Fibroblast of the aortic adventitia (primary cell): ENCODE measurements at places on chromosomes 2 and 18. TPM values are rescaled to one million over a fixed set of nuclear protein-coding genes. Genes with fewer than 3 reads are reported as not detected.

Gene SCG2
- 0.63 and 3.4 TPM in 2 replicates for total RNA-seq

Gene CNDP1
- not detected in 2 replicates for total RNA-seq

Gene RNU2-63P
- total RNA-seq = not detected in 2 replicates

Gene IL1RL2
- total RNA-seq = 1.7 and 9.8 TPM in 2 replicates

Gene SCN2A
- 16.7 and 18.5 TPM in 2 replicates for total RNA-seq

Gene AQP4
- total RNA-seq = not detected in 2 replicates

Gene ALLC
- not detected in 2 replicates for total RNA-seq

Gene RGPD4
- total RNA-seq = 0.16 TPM in 1 of 2 replicates, not detected in the other

Gene ESPNL
- total RNA-seq = 1.4 and 2.4 TPM in 2 replicates

Gene ZNF892
- 4.9 and 7.3 TPM in 2 replicates for total RNA-seq

Gene BMP10
- not detected in 2 replicates for total RNA-seq

Gene CHRND
- total RNA-seq = not detected in 2 replicates

Gene CIB4
- not detected in 2 replicates for total RNA-seq

Gene MYCN
- total RNA-seq = not detected in 2 replicates

Gene CNTNAP5
- total RNA-seq = under 0.01 TPM in 1 of 2 replicates, not detected in the other

Gene PPP1R1C
- 1.4 TPM in 1 of 2 replicates, not detected in the other for total RNA-seq

Gene TXNDC2
- 0.16 and 0.27 TPM in 2 replicates for total RNA-seq

DNA sequence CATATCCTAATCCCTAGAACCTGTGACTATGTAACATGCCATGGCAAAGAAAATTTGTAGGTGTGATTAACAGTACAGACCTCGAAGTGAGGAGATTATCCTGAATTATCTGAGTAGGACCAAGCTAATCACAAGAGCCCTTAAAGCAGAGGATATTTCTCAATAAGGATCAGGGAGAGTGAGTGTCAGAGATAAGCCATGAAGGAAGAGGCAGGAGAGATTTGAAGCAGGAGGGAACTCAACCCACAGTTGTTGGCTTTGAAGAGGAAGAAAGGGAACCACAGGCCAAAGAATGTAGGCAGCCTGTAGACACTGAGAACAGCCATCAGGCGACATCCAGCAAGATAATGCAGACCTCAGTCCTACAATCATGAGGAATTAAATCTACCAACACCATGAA is 229.3 kb downstream of the NBAS start:
- no peak for DNase-seq

DNA sequence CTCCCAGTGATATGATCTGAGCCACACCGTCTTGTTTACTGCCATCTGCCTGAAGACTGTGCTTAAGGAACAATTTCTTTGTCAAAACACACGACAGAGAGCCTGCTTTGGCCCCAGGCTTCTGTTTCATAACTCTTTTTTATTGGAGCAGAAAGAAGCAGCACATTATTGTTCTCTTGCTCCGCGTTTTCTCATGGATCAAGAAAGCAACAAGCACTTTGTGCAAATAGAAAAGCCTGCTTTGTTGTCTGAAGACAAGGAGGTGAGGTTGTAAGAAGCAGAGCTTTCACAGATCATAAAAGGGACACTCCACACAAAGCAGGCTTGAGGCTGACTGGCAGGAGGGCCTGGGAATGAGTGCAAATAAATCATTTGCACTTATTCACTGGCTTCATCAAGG is 118.3 kb upstream of the FAM136A start:
- DNase-seq = no peak

GRCh38 chr2:85175369-85176299 is 42.4 kb downstream of the TCF7L1 start:
- DNase-seq = peak; percentile 53

DNA sequence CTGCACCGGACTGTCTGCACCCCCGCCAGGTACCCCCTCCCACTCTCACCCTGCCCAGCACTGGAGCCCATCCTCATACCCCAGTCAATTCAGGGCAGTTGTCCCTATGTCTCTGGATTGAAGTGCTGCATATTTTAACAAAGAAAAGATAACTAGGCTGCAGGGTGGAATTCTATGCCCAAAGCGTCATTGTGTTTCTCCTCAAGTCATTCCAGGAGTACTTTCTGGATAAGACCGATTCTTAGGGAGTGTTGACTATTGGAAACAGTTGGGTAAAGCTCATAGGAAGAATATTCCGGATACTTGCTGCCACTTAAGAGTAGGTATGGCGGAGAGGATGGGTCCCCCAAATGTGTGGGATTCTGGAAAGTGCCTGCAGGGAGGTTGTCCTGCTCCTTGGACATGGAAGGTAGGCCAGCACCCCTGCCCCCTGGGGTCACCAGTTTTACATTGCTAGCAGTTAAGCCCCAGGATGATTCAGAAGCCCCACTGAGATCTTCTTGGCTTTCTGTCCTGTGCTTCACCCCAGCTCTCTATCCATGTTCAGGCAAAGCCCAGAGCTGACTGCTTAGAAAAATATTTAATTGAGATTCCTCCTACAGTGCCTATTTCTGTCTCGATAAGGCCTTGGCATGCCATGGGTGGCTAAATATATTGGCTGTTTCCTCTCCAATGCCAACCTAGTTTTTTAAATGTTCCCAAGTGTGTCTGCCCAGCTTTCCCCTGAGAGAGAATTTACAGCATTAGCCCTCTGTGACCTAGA is 48.2 kb downstream of the RPL37A start:
- peak; percentile 44 for DNase-seq

DNA sequence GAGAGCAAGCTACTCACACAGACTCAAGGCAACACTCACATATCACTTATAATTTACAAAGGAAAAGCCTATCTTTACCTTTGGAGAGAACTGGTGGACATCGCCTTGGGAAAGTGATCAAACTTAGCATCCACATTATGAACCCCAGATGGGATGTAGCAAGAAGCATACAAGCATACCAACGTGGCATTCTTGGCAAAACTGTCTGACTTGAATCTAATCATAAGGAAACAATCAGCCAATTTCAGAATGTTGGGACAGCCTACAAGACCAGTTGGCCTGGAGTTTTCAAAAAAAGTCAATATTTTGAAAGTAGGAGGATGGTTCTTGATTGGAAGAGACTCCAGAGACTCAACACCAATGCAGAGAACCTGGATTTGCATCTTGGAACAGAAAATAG is 79.1 kb upstream of the PMAIP1 start:
- DNase-seq = peak; percentile 89

DNA sequence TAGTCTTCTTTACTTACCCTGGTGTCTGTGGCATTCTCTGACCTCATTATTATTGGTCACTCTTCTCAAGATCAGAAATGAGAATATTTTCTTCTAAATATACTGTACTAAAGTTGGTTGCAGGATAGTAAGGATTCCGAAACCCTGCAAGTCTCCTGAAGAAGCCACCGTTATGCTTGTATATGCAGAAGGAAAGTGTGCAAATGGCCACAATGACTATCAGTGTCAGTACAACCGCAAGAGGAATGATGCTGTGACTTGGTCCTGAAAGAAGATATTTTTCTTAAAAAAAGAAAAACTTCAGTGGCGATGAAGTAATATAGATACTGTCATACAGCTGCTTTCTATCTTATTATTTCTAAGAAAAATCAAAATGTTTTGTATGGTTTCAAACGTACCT is 120.7 kb downstream of the PLA2R1 start:
- DNase-seq = no peak

- DNase-seq = peak; percentile 66
These were observed 49.4 kb downstream of the CCDC102B start for GRCh38 chr18:68847219-68847837.

- DNase-seq = peak; percentile 16
These were observed 17.3 kb upstream of the IMPA2 start for GRCh38 chr18:11963991-11964484.

DNA sequence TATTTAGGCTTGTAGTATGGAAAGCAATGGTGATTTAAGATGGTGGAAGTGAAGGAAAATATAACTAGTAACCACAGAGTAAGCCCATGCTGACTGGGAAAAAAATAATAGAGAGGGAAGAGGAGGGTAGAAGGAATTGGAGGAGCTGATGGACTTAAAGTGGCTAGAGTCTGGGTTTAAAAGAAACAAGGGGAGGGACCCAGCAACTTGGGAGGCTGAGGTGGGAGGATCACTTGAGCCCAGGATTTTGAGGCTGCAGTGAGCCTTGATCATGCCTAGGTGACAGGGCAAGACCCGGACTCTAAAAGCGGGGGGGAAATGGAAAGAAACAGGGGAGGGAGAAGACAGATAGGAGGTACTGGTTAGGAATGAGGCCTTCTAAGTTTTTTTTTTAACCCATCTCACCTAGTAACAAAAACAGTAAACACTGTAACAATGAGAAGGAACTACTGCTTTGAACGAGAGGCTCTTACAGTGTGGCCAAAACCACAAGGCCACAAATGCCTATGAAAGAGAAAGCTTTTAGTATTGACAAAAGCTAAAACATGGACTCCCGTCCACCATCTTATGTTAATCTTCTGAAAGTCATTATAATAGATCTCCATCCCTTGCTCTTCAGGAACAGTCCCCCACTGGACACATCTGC is 26.6 kb downstream of the METTL8 start:
- DNase-seq = no peak

- no peak for DNase-seq
These were observed 114.6 kb downstream of the PHLPP1 start for GRCh38 chr18:62829936-62830335.

DNA sequence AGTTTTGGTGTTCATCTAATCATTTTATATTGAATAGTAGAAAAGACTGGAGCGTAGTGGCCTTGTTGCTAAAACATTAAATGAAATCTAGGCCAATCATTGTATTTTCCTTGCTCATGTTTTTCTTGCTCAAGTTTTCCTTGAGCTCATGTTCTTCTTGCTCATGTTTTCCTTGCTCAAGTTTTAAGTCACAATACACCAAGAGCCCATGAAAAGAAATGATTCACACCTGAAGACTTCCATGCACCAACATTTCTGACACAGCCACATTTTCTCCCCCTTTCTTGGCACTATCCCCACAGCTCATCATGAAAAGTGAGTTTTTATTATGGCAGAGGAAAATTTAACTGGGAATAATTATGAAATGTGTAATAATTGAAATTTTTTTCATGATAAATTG is 92.0 kb downstream of the LRP1B start:
- no peak for DNase-seq

DNA sequence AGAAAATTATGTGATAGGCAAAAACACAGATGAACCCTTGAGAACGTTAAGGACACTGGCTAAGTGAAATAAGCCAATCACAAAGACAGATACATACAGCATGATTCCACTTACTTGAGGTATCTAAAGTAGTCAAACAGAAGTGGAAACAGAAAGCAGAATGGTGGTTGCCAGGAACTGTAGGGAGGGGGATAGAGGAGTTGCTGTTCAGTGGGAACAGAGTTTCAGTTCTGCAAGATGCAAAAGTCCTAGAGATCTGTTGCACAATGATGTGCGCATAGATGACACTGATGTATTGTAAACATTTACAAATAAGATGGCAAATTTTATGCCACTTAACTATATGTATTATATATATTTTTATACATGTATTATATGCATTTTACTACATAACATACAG is 59.7 kb downstream of the POLE4 start:
- no peak for DNase-seq

GRCh38 chr2:134231301-134231964 is 22.4 kb upstream of the MGAT5 start:
- DNase-seq = no peak

DNA sequence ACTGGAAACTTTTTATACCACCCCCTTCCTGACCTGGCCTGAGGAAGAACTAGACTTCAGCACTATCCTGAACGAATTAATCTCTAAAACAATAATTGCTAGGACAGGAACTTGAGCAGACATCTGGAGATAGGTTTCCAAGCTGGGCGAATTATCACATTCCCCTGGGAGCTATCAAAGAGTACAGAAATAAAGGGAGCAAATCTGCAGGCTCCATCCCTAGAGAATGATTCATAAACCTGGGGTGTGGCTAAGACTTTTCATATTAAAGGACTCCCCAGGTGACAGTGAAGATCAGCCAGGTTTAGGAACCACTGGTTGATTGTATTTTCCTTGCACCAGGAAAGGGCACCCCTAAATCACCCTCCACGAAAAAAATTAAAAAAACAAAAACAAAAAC is 105.6 kb upstream of the NOL4 start:
- DNase-seq = no peak

GRCh38 chr2:231418820-231419640 is 23.5 kb downstream of the B3GNT7 start:
- no peak for DNase-seq
